Activated T-helper 1 cell treated with anti-CD3 and anti-CD28 coated beads, Interleukin-2, amount 50 U/mL, for 16 hours (primary cell): ENCODE measurements at places on chromosomes 5 and 9.

DNA sequence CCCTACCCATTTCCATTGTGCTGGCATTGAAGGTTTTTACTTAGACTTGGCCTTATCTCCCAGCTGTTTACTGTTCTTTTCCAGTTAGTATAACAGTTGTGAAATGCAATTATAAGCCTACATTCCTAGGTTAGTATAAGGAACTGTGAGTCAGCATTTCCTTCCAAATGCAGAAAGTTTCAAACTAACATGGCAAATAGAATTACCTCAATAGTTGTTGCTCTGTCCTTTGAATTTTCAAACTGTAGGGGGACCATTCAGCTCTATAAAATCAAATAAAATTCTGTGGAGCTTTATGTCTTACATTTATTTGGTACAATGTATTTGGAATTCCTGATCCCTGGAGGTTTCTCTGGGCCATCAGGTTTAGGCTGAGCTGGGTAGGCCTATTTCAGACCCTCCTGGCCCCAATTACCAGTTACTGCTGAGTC lies 47.2 kb downstream of the ARHGEF28 start:
- DNase-seq = no peak

DNA sequence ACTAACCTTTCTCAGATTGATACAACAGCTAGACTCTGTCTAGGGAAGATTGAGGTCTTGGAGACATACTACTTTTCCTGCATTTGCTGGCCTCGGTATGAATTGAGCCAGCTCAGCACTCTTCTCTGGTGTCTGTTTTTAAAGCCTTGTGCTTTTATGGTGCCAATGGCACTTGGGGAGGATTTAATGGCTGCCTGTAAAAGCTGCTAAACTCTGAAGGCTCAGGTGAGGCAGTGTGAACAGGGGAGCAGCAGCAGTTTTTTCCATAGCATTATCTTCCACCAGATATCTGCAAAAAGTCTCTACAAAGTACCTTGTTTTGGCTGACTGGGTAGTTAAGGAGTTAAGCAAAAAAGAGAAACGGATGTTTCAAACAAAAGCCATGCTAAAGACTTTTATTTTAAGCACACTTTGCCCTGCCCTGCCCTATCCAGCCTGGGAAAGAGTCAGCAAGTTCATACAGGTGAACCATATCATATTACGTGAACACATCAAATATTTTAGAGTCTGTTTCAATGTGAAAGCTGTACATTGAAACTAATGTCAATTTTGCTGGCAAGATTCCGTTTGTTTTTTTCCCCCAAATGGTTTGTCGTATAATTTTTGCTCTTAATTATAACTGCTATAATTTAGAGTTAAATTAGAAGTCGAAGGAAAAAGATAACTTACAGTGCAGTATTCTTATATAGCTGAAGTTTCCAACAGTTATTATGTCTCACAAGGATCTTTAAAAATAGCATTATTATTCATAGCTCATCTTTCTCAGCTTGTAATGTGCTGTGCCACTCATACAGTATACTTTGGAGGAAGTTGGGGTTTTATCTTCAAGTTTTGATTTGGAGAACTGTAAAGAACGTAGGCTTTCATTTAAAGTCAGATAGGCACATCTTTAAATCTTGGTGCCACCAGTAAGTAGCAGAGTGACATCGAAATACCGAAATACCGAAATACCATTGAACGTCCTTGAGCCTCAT lies 424.1 kb upstream of the CD180 start:
- no peak for DNase-seq

GRCh38 chr5:153797484-153797883 lies 241.2 kb downstream of the FAM114A2 start:
- DNase-seq = no peak

DNA sequence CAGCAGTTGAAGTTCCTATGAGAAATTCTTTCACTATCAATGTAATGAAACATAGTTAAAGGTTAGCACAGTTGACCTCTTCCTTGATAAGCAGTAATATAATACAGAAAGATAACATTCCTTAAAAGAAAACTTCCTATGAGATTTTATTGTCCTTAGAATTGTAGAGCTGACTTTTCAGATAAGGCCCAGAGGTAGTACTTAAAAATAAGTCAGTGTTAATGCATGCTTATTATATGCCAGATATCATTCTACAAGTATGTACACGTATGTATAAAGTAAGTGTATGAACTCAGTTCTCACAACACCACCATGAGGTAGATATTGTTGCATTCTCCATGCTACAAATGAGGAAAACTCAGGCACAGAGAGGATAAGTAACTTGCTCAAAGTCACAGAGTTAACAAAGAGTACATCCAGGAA lies 15.3 kb downstream of the AP3S1 start:
- DNase-seq = no peak

DNA sequence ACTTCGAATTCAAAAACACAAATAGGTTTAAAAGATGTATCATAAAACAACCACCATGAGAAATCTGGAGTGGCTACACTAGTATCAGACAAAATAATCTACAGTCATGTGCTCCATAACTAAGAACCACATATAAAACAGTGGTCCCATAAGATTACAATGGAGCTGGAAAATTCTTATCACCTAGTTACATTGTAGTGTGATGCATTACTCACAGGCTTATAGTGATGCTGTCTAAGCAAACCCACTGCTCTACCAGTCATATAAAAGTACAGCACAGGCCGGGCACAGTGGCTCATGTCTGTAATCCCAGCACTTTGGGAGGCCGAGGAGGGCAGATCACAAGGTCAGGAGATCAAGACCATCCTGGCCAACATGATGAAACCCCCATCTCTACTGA lies 160.1 kb downstream of the ROR2 start:
- DNase-seq = no peak

- DNase-seq = no peak
Observed at GRCh38 chr9:108049026-108049607, 559.5 kb upstream of the KLF4 start.

DNA sequence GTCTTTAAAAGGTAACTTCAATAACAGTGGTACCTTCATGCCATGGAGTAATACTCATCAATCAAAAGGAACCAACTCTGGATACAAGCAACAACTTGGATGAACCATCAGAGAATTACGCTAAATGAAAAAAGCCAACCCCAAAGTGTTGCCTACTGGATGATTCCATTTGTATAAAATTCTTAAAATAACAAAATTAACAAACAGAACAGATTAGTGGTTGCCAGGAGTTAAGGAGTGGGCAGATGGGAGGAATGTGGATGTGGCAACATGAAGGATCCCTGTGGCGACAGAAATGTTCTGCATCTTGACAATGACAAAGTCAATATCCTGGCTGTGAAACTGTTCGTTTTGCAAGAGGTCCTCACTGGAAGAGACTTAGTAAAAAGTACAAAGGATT lies 50.5 kb downstream of the SPTLC1 start:
- no peak for DNase-seq

DNA sequence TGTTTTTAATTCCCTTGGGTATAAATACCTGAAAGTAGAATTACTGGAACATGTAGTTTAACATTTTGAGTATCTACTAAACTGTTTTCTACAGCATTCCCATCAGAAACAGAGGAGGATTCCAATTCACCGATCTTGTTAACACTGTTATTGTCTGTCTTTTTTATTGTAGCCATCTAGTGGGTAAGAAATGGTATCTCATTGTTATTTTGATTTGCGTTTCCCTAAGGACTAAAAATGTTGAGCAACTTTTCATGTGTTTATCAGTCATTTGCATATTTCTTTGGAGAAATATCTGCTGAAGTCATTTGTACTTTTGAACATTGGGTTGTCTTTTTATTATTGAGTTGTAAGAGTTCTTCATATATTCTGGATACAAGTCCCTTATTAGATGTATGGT lies 135.2 kb upstream of the NFIL3 start:
- no peak for DNase-seq

DNA sequence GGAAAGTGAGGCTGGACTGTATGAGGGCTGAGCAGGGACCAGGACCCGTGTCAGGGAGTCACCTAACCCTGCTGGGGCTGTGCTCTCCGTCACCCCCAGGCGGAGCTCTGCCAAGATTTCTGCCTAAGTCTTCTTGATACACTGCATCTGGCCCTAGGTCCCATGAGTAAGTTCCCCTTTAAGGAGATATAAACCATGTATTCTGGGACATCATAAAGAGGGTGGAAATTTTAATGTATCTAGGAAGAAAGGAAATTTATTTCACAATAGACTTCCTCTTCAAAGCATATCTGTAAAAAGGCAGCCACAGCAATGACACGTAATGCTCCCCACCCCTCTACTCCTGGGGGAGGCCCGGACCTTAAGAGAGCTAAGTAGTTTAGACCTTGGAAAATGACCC lies 183.4 kb downstream of the FBXL7 start:
- DNase-seq = no peak

DNA sequence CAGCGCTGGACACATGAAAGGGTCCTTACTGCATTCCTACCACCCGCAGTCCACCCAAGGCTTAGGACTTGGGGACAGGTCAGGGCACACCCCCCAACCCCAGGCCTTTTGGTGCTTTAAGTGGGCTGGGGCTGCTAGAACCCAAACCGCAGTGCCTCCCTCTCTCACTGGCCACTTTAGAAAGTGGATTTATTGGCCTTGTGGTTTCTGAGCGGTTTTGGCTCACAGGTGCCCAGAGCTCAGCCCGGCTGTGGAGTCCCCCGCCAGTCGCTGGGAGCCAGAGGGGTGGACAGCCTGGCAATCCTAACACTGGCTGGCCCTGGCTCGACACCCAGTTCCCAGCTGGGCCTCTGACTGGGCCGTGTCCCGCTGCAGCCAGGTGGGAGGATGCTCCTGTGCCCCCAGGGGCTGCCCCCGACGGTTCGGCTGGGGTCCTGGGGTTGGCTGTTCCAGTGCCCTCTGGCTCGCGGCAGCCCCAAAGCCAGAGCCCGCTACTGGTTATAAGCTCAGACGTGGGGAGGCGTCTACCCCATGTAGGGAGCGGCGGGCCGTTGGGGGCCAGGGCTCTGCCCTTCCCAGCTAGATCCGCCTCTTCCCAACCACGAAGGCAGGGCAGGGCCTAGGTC lies 65.2 kb upstream of the RNU6ATAC start:
- DNase-seq = no peak

DNA sequence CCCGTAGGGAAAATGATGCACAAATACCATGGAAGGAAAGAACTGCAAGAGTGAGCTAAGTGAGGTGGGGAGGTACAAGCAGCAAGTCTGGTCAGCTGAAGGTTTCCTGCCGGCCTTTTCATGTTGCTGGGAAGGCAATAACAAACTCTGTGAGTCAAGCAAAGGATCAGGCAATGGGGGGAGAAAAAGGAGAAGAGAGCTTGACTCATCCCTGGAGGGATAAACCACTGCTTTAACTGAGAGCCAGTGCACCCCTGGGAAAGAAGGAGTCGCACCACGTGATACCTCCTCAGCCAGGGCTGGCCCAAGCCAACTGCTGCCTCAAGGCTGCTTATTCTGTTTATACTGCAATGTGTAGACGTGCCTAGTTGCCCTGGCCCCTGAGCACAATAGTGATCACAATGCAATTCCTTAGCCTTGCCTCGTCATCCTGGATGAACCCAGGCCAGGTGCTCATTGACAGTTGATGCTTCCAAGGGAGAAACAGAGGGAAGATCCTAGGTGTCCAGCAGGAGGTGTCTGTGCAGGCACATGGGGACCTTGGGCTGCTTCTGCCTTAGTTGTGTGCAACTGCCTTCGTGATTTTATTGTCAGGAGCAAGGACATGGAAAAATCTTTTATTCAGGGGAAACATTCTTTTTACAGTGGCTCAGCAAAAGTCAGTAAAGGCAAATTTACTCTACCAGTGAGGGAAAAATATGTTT lies 203.0 kb upstream of the TUT7 start:
- no peak for DNase-seq

GRCh38 chr9:115548609-115549260 lies 430.8 kb upstream of the TNC start:
- DNase-seq = no peak

GRCh38 chr9:35237311-35237710 lies 75.5 kb downstream of the UNC13B start:
- DNase-seq = no peak

- no peak for DNase-seq
Observed at GRCh38 chr5:88450239-88450638, 181.6 kb upstream of the TMEM161B start.

DNA sequence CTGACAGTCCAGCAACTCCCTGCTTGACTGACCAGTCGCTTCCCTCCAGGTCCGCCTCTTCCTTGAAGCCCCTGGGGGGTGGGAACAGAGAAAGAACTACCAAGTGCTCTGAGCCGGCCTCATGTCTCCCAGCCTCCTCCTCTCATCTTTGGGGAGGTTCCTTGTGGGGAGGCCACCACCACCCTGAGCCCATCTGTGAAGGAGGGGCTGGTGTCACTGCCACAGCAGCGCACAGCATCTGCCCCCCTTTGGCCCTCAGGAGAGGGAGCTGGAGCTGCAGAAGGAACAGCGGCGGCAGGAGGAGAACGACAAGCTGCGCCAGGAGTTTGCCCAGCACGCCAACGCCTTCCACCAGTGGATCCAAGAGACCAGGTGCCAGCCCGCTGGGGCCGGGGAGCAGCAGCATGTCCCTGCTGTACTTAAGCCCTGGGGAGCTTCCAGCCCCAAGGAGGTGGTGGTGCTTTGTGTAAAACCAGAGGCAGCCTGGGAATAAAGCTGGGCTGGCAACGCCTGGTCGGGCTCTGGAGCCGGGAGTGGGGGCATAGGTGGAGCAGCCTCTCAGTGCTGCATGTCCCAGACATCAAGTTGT lies 29.4 kb downstream of the DYNC2I2 start:
- DNase-seq = no peak

GRCh38 chr9:71719562-71719961 lies 48.8 kb downstream of the CEMIP2 start:
- DNase-seq = no peak

- no peak for DNase-seq
Observed at GRCh38 chr5:158974775-158975174, 124.9 kb downstream of the EBF1 start.
